Stimulated activated CD4-positive, alpha-beta T cell treated with anti-CD3 and anti-CD28 coated beads, Interleukin-15, amount 100 ng/mL, for 24 hours (primary cell): ENCODE measurements at places on chromosomes 4 and X.

DNA sequence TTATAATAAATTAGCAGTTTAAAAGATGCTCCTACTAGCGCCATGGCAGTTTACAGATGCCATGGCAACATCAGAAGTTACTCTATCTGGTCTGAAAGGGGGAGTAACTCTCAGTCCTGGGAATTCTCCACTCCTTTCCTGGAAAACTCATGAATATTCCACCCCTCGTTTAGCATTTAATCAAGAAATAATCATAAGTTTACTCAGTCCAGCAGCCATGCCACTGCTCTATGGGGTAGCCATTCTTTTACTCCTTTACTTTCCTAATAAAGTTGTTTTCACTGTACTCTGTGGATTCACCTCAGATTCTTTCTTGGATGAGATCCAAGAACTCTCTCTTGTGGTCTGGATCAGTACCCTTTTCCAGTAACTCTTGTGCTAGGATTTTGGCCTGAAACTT, 52.3 kb downstream of the GUCY1B1 start:
- DNase-seq, result no peak

DNA sequence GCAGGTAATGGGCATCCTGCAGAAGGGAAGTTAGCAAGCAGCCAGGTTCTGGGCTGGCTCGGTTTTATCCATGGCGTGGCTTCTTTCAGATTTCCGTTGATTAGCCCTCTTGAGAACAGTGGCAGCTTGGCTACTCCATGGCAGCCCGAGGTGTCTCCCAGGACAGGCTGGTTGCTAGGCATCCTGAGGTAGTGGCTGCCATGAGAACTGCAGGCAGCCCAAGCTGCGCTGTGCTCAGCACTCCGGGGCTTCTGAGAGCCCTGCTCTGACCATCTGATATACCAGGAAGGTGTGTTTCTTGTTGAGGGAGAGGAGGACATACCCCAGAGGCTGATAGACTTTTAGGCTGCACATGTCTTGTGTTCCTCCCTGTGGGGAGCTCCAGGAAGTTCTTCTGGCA, 253.4 kb upstream of the CASK start:
- no peak for DNase-seq

- no peak for DNase-seq
Measured at GRCh38 chr4:149344436-149344835, 471.2 kb downstream of the IQCM start.

GRCh38 chr4:182240161-182241130, 2.8 kb upstream of the TENM3 start:
- no peak for DNase-seq

DNA sequence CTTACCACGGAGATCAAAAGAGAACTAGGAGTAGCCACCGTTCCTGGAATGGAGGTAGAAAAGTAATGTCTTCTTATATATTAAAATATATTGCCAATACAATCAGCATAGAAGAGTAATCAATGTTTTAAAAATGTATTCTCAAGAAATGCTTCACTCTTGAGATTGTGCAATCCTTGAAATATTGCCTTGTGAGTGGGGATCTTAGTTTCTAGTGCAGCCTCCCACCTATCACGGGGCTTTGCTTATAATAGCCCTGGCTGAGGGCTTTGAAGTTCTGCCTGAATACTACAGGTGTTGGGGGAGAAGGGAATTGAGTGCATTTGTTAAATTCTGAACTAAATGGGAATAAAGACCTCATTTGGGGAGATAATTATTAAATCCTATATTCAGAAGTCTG, 55.5 kb downstream of the VGLL1 start:
- no peak for DNase-seq

DNA sequence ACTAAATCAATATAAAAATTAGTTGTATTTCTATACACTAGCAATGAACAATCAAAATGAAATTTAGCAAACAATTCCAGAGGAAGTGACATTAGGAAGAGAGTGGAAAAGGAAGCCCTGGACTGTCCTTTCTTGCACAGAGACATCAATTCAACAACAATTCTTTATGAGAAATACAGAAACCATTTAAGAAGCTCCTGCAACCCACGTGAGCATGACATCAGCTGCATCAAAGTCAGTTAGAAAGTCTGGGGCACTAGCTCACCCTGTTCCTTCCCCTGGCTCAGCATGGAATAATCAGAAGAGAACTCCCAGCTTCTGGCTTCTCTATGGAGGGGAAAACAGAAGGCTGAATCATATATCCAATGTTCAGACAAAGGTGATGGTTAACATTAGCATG, 48.6 kb upstream of the STARD8 start:
- DNase-seq, result no peak

GRCh38 chr4:140645614-140646412, 77.1 kb upstream of the UCP1 start:
- no peak for DNase-seq
